ENCODE measurements at places on chromosomes 11 and 22.

DNA sequence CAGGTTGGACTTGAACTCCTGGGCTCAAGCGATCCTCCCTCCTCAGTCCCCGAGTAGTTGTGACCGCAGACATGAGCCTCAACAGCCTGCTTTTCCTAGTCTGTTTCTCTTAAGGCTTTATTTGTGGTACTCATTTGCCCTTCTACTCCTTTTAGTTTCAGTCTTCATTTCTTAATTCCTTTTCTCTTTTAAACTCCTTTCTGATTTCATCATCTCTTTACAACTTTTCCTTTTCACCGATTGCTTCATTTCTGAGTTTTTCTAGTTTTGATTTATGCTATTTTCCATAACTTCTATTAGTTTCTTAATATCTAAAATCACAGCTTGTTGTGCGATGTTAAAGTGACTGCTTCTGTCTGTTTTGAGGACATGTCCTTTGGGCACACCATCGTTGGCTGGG is 17.3 kb upstream of the MRGPRF start:
- no peak for DNase-seq

DNA sequence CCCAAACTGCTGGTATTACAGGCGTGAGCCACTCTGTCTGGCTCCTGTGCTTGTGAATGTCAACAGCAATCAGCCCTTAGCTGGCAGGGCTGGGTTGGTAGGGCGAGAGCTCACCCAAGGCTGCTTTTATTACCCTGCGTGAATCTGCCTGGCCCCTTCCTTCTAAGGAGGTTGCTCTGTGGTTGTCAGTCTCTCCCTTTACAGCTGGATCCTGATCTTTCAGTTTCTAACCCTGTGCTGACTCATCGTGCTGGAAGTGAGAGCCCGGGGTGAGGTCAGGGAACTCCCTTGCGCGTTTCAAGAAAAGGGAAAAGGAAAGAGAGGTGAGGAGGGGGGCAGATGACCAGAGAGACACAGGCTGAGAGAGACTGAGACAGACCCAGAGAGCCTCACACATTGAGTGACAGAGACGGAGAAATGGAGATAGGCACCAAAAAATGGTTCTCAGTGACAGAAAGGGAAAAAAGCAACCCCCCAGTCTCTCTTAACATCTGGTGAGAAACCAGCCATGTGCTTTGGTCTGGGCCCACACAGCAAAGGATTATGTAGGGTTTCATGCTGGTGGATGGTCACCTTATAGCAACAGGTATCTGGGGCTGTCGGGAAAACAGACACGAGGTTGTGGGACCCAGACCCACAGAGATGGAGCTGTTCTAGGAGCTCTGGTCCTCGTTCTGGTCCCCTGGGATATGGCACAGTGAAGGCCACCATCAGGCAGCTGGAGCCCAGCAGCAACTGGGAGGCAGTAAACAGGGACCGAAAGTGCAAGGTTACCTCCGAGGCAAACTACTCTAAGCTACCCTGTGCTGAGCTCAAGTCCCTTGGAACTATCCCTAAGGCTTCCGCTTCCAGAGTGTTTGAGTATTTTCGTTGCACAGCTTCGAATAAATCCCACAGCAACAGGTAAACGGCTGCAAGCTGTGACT is 2.5 kb downstream of the TCN2 start:
- no peak for DNase-seq

GRCh38 chr11:15101072-15101709 is 13.5 kb upstream of the INSC start:
- DNase-seq, result peak; percentile 4

GRCh38 chr11:35106595-35106994 is 32.4 kb upstream of the CD44 start:
- no peak for DNase-seq

DNA sequence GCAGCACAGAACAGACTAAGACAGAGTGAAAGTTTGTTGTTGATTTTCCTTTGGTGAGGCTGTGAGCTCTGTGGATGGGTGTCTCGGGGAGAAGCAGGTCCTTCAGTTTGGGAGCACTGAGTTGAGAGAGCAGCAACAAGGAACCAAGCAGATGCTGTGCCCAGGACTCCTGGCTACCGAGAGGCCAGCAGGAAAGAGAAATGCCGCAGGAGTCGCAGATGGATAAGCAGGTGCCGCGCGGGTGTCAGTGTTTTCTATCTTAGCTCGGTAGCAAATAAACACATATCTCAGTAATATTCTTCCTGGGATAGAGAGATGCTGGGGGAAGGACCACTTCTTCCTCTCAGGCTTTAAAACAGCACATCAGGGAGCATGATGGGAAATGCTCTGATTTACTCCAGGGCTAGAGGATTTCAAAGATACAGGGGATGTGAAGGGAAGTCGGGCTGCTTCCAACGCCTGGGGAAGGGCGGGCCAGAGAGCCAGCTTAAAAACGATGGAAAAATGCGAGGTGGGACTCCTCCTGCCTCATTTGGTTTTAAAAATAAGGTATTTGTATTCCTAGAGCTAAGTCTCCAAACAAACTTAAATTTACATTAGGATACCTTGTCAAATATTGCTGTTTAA is 470.7 kb upstream of the B3GAT1 start:
- no peak for DNase-seq

DNA sequence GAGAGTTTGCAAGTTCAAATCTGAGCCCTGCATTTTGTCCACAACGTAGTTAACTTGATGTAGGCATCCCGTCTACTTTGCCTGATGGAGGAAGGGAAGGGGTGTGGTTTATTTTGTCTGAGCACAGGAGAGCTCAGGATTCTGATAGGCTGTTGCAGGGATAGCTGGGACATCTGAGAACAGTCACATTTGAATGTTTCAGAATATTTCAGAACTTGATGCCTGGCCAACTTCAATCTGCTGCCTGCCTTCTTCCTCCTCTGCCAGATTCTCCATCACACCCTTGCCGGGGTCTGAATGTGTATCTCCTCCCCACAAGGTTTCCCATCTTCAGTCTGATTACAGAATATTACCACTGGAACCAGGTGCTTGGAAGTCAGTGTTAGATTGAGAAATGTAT is 51.6 kb downstream of the NTM start:
- no peak for DNase-seq

GRCh38 chr11:45724153-45724552 is 58.7 kb upstream of the CHST1 start:
- no peak for DNase-seq

DNA sequence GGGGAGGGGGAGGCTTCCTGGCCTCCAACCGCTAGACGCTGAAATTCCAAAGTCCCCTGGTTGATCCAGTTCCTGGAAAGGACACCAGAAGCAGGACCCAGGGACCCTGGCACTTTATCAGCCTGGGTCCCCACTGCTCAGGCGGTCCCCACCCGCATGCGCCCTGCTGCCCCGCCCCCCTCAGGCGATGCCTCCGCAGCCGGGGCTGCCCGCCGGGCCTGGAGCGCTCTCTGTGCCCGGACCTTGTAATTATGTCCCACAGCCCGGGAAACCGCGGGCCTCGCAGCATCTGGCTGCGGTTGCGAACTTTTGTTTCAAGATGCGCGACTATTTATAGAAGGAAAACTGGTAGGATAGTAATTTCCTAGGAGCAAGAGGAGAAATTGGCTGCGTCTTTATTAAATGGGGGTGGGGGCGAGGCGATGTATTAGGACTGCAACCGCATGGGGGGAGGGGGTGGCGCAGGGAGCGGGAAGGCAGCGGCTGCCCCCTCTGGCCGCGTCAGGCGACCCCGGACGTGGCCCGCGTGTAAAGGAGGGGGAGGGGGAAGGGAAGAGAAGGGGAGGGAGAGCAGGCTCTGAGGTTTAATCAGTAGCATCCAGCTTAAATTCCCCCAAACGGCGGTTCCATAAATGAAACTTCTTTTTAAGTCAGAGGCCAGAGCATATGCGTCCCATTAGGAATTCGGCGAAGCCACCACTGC is 6.1 kb downstream of the WNT7B start:
- no peak for DNase-seq

DNA sequence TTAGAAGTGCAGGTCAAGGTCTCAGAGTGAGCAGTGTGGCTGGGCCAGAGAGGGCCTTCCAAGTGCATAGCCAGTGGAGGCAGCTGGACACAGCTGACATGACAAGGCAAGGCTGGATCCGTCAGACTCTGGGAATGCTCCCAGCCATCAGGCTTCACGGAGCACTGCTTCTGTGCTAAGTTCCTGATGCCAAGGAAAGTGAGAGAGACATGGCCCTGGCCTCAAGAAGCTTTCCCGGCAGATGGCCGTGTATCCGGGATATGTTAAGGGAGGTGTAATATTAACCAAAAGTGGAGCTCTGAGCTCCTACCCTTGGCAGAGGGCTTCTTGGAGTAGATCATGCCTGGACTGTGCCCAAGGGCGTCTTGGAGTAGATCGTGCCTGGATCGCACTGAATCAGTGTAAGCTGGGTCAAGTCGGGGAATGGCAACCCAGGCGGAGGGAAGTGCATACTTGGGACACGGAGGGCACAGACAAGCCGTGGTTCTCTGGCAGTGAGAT is 7.4 kb upstream of the EFCAB6 start:
- DNase-seq, result no peak

DNA sequence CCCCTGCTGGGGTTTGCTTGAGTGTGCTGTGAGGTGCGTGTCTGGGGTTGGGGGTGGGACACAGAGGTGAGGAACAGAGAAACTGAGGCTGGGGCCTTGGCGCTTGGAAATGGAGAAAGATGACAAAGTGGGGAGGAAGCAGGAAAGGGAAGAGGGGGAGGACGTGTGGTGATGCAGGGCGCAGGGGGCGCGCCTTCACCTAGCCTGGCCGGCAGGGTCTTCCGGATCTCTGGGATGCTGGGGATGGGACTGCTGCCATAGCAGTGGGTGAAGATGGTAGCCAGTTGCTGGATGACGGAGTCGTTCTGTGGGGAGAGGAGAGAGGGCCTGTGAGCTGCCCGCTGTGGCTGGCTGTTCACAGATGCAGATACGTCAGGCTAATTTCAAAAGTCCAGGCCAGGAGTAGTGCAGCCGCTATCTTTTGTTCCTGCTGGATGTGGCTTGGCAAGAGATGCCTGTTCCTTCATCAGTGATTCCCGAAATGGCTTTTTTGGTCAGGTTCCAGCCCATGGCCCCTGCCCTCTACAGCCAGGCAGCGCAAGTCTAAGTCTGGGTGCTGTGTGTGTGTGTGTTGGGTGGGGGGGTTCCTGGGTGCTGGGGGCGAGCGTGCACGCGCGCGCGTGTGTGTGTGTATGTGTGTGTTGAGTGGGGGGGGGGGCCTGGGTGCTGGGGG is 54.8 kb downstream of the NAT10 start:
- DNase-seq, result no peak

DNA sequence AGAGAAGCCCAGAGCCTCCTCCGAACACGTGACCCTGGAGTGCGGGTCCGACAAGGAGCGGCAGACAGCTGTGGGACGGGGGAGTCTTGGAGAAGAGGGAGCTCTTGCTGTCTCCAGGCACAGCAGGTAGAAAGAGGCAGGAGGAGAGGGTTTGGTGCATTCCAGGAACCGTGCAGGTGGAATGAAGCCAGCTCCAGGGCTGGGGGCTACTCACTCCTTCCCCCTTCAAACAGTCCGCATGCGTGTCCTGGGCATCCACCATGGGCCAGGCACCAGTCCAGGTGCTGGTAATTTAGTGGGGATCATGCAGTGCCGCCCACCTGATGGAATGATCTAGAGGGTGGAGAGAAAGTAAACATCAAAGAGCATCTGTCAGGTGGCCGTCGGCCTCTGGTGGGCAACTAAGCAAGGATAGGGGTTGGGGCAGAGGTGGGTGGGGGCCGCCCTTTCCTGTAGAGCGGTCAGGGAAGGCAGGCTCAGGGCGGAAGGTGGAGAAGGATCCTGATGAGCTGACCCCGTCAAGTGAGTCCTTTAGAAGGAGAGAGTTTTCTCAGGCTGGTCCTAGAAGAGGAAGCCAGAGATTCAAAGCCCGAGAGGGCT is 850.0 kb downstream of the TBC1D22A start:
- DNase-seq, result no peak

DNA sequence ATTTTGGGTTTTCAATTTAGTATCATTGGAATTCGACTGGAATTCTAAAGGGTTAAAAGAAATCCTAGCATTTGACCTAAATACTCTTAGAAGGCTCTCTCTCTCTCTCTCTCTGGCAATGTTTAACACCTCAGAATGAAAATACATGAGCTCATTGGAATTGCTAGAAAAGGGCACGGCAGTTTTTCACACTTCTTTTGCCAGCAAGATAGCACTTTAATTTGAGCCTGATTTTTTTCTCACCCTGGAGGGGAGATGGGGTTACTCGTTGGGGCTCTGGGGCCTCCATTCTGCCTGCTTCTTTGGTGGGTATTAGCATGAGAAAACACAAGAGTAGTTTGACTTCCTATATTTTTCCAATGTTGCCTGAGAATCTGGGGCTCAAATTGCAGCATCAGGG is 22.8 kb upstream of the CLMP start:
- no peak for DNase-seq

- DNase-seq, result no peak
These were observed 16.2 kb downstream of the WNT7B start for GRCh38 chr22:45960477-45961386.

GRCh38 chr22:25096638-25097405 is 102.8 kb upstream of the CRYBB3 start:
- DNase-seq, result no peak

GRCh38 chr22:49826603-49827270 is 936 bp downstream of the BRD1 start:
- peak; percentile 23 for DNase-seq

DNA sequence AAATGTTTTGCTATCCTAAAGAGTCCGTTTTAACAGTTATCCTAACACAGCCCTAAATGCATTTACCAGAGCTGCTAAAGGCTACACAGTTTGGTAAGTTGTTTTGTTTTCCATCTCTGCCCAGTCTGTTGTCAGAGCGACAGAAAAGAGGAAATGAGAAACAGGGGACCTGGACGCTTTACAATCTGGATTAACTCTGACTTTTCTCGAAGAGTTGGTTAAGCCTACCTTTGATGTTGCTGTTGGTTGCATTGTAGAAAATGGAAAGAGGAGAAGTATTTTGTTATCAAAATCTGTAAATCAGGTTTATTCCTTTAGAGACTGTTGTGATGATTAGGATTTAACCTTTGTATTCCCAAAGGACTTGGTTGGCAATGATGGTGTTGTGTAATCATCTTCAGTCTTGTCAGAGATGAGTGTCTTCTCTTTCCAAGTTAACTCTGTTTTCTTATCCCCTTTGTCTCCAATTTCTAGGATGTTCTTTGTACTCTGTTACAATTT is 481 bp downstream of the ANGPTL5 start:
- no peak for DNase-seq

GRCh38 chr22:37260901-37261336 is 16.9 kb upstream of the RAC2 start:
- peak; percentile 46 for DNase-seq

- DNase-seq, result no peak
These were observed 68.2 kb upstream of the SESN3 start for GRCh38 chr11:95299078-95299679.

- no peak for DNase-seq
These were observed 9.7 kb downstream of the GAL3ST1 start for GRCh38 chr22:30564761-30565119.

DNA sequence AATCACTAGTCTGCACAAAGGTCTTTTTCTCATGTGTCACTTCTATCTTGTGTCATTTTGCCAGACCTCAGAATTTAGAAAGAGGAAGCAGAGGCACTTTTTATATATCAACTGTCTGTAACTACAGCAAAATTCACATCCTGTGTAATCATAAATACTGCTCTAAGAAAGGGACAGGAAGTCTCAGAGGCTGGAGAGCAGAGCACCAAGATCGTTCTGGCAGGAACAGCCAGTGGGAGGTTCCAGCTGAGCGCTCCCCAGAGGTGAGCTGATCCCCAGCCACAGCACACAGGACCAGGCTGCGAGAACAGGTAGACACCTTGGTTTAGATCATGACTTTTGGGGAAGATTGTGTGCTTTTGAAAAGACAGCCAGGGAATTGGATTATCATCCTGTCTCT is at the start of gene MS4A7:
TSS of gene MS4A7 (plus strand) at position 179 of the 400 bp plus-strand sequence. CDS start 4,610 bp downstream, outside the sequence.
- no peak for DNase-seq

- no peak for DNase-seq
These were observed 10.0 kb upstream of the ANKRD13D start for GRCh38 chr11:67278939-67279588.

- no peak for DNase-seq
These were observed 70.4 kb downstream of the FBXO7 start for GRCh38 chr22:32544953-32545558.
